GM13977 (cell line): ENCODE measurements at places on chromosomes 1 and 21.

DNA sequence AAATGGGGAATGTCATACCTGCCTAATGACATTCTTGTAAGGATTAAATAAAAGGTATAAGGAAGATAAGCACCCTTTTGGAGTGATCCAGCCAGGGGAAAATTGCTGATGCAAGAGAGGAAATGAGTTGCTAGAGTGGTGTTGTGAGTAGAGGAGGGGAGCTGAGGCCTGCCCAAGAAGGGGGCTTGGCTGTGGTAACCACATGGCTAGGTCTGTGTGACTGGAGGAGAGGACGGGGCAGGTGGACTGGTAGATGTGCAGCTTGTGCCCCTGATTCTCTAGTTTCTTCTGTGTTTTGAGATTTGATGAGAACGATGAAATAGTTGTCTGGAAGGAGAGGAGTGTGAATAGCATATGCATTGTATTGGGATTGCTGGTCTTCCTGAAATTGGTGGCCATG is 6.6 kb downstream of the TXLNA start:
- no peak for DNase-seq

DNA sequence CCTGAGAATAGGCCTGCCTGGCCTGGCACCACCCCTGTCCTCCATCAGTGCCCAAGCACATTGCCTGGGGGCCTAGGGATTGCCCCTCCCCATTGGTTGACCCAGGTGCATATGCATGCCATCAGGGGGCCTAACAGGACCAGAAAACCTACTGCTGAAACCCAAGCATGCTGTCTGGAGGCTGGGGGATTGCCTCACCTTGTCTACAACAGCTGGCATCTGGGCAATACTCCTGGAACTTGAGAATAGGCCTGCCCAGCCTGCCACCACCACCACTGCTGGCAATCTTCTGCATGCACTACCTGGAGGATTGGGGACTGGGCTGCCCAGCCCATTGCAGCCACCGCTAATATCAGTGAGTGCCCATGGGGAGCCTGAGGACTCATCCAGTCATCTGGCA is 56.1 kb upstream of the BCL10 start:
- no peak for DNase-seq

DNA sequence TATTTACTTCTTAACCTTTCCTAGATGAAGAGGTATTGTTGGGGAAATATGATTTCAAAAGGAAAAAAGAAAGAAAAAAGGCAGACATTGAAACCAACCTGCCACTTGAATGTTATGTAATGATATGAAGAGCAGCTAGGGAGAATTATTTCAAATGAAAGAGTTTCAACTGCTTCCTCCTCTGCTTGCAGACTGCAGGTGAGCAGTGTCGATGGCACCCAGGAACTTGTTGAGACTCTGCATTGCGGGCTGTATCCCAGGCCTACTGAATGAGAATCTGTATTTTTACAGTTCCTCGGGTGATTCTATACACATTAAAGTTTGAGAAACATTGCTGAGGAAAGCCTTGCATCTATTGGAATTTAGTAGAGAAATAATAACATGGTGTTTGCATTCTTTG is 3.7 kb upstream of the RUNX1 start:
- DNase-seq = no peak

- DNase-seq = no peak
Observed at GRCh38 chr1:5574641-5575040, 417.6 kb downstream of the NPHP4 start.

GRCh38 chr1:195637539-195637938 is 970.7 kb downstream of the KCNT2 start:
- DNase-seq = no peak

DNA sequence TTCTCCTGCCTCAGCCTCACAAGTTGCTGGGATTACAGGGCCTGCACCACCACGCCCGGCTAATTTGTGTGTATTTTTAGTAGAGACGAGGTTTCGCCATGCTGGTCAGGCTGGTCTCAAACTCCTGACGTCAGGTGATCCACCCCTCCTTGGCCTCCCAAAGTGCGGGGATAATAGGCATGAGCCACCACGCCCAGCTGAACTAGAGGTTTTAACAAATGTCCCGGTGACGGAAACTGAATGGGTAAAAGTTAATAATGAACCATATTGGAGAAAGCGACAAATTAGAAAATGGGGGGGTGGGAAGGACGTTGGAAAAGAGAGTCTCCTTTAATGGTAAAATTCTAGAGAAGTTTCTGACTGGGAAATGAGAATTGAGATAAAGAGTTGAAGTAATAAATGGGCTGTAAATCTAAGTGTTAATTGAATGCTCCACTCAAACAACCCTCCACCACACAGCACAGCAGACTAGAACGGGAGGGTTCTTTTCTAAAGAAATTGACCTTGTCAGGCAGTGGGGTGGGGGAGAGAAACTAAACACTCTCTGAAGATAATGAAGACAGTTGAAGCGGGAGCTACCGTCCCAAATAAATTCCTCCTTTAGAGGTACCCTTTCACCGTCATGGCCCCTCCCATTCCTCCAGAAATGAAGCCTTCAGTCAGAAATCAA is 46.9 kb upstream of the PUM1 start:
- no peak for DNase-seq

DNA sequence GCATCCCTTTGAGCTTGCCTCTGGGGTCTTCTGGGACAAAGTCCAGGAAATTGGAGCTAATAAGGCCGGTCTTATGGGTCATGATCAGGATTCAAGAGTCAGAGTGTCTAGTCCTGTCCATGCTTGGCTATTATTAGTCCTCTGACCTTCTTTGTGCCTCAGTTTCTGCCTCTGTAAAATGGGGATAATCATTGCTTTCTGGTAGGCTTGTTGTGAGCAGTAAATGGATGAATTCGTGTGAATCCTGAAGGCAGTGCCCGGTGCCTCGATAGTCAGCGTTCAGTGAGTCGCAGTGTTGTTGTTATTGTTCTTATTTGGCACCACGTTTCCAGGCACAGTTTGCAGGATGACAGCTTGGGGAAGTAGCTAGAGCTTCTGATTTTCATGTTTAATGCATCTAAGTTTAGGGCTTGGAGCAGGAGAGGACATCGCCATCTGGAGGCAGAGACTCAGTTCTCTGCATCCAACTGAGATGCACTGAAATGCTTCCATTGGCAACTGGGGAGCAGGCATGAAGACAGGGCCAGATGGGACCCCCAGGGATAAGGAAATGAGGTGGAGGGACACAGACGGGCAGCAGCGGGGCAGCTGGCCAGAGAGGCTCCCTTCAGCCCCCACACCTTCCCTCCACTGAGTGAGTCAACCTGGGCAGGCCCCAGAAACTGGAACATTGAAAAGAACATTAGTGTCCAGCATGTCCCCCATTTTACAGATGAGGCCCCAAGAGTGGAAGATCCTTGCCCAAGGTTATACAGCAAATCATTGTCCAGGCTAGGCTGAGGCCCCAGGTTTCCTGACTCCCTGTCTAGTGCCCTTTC is 160.3 kb downstream of the PTPRU start:
- DNase-seq = no peak

GRCh38 chr21:32193098-32193465 is 85.8 kb downstream of the MIS18A start:
- no peak for DNase-seq

GRCh38 chr1:150549496-150550221 is 451 bp downstream of the ADAMTSL4 start:
- DNase-seq = no peak

- DNase-seq = no peak
Observed at GRCh38 chr1:84272401-84272800, 29.1 kb upstream of the SAMD13 start.

DNA sequence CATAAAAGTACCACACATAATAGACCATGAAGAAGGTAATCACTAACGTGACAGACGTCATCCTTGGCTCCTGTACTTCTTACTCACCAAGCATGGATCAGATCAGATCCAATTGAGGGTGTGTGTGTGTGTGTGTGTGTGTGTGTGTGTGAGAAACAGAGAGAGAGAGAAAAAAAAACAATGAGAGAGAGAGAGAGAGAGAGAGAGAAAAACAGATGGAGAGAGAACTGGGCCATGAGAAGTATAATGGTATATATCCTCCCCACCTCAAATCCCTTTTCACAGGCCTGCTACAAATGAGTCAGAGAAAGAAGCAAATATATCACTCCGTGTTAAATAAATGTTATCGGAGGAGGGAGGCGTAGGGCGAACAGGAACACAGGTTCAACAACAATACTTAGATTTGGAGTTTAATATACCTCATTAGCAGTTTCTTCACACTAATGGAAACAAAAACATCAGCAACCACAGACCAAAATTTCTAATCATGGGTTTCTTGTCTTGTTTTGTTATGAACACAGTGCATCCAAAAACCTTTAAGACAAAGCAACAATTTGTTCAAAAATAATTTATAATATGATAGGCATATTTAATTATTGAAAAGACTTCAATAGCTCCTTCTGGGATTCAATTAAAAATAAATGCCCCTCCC is 45.3 kb downstream of the TIAM1 start:
- no peak for DNase-seq

GRCh38 chr1:219903353-219903871 is 24.9 kb downstream of the SLC30A10 start:
- no peak for DNase-seq

DNA sequence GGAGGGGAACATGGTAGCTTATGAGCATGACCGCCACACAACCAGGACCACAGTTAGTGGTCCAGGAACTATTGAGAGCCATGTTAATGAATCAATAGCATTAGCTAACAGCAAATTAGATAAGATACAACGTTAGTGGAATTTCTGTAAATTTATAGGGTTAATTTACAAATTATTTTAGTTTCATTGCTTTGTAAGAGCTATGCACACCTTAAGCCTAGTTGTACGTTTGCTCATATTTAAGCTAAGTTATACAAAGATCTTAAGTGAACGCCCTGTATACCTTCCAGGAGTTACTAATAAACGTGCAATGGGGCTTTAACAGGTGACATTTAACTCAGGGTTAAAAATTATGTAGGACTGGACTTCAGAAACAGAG is 749 bp downstream of the EXOSC10 start:
- DNase-seq = no peak

DNA sequence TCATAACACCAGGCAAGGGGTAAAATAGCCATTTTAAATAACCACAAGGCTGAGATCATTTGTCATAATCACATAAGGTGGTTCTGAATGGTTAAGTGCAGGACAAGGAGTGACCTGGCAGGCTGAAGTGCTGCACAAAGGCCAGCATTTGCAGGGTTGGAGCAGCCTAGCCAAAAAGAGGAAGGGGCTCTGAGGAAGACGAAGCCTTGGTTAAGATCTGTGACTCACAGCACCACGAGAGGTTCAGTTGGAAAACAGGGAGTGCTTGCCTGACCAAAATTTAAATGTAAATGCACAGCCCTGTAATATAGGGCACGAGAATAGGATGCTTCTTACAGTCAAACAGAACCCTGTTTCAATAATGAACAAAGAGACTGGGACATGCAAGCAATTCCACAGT is 12.1 kb downstream of the ATP5PF start:
- no peak for DNase-seq

DNA sequence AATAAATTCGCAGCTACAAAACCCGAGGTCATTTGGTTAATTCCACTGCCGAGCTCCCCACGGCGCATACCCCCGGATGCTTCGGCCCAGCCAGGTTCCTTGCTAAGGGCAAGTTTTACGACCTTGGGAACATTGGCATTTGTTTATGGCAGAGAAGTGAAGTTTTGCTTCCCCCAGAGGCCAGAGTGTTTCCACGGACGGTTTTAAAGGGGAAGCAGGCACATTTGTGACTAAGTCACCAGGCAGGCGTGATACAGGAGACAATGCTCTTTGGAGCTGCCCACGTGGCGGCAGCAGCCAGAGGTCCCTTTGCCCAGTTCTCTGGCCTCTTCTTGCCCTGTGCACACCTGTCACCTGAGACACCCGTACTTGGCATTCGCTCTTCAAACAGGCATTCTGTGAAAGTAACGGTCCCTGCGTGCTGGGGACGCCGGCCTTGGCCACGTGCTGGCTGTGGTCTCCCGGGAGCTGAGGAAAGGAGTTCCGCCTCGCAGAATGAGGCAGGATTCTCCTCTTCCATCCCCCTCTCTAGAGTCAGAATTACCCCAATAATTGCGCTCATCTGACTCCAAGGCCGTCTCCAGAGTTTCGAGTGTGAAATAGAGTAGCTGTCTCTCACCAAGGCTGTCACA is 138.3 kb downstream of the PRDM16 start:
- DNase-seq = no peak

DNA sequence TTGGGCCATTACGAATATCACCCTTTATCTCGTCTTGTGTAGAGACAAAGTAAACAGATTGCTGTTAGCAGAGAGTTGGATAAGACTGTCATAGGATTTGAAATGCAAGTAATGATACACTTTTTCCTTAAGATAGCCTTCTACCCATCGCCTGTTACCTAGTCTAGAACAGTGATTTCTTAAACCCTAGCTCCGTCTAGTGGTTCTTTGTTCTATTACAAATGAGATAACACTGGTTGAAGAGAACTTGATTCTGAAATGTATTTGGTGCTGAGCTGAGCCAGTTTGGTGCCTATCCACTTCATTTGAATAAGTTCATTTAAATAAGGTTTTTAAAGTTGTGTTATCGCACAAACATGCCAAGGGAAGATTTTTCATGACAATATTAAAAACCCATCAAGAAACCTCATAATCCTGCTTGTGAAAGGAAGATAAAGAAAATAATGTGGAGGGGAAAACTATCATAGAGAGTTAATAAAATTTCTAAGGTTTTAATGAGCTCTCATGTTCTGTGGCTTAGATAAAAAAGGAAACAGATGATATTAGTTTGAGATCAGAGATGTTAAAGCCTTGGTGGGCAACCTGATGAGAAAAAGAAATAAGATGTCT is 1.5 kb upstream of the KCNH1 start:
- DNase-seq = peak; percentile 52

DNA sequence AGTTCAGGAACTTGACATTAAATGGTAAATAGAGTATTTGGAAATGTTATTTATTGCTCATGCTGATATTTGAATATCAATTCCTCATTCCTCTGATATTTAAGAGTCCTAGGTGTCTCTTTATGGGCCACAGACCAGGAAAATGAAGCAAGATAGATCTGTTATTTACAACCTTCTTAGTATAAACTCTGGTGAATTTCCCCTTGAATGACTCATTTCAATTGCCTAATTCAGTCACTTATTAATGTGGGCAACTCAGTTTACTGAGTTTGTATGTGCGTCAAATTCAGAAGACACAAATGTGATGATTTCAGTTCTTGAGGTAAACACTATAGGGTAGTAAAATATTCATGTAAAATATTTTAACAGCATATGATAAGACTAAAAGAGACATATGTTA is 1404.4 kb upstream of the PRMT6 start:
- DNase-seq = no peak

GRCh38 chr1:149926296-149926695 is 1.3 kb downstream of the SF3B4 start:
- DNase-seq = no peak

- no peak for DNase-seq
Observed at GRCh38 chr1:10671622-10672342, 124.7 kb downstream of the CASZ1 start.

- DNase-seq = no peak
Observed at GRCh38 chr1:14345946-14346550, 252.4 kb upstream of the KAZN start.

GRCh38 chr21:28086861-28087581 is 905.7 kb downstream of the LTN1 start:
- no peak for DNase-seq

GRCh38 chr1:55916907-55917306 is 662.5 kb downstream of the PLPP3 start:
- DNase-seq = no peak
